ENCODE measurements at places on chromosomes 3 and 15. TPM values are rescaled to one million over a fixed set of nuclear protein-coding genes. Genes with fewer than 3 reads are reported as not detected.

Gene ADAMTS7
- 0.74 TPM for total RNA-seq

GRCh38 chr3:53748512-53749271, 97.5 kb downstream of the CHDH start:
- DNase-seq = no peak

GRCh38 chr15:63942486-63943365, 103.6 kb downstream of the DAPK2 start:
- no peak for DNase-seq

- DNase-seq = no peak
Measured at GRCh38 chr3:20904671-20905070, 718.7 kb upstream of the SGO1 start.

GRCh38 chr3:71873093-71873611, 88.2 kb upstream of the PROK2 start:
- DNase-seq = no peak

DNA sequence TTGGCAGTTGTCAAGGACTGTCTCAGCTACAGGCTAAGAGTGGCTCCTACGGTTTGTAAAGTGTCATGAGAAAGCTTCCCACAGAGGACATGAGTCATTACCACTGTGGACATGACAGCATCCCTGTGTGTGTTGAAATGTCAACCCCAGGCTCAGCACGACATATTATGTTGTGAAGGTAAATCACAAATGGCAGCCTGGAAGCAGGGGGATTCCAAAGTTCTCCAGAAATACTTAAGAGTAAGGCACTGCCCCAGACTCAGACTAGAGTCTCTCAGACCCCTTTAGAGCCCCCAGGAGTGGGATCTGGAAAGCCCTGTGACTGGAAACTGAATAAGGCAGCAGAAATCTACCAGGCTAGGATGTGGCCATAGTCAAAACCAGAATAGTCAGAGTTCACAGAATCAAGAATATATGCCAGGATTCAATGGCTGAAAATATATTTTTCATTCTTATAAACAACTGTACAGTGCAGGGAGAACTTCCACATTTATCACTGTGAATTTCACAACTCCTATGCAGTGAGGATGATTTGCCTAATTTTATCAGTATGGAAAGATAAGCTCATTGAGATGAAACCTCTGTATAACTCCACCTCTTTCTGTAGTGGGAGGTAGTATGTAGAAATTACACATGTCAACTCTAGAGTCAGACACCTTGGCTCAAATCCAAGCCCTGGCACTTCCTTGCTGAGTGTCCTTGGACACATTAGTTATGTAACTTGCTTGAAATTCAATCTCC, 237.1 kb upstream of the CFAP20DC start:
- DNase-seq = no peak

DNA sequence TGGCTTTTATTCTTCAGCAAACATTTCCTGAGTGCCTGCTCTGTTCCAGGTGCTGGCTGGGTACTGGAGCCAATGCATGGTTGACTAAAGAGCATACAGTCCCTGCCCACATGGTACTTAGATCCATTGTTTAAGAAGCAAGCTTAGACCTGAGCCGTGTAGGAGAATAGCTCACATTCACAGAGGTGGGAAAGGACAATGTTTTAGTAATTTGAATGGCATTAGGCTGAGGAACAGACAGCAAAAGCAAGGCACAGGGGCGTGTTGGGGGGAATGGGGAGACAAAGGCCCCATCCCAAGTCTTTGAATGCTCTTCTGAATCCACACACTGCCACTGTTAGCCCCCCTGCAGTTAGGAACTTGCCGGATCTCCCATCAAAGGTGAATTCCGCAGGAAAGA, 388.2 kb upstream of the RGMA start:
- DNase-seq = no peak

GRCh38 chr3:50405249-50405648, 45.9 kb upstream of the TMEM115 start:
- no peak for DNase-seq
